ENCODE measurements at places on chromosomes 3 and 15.

DNA sequence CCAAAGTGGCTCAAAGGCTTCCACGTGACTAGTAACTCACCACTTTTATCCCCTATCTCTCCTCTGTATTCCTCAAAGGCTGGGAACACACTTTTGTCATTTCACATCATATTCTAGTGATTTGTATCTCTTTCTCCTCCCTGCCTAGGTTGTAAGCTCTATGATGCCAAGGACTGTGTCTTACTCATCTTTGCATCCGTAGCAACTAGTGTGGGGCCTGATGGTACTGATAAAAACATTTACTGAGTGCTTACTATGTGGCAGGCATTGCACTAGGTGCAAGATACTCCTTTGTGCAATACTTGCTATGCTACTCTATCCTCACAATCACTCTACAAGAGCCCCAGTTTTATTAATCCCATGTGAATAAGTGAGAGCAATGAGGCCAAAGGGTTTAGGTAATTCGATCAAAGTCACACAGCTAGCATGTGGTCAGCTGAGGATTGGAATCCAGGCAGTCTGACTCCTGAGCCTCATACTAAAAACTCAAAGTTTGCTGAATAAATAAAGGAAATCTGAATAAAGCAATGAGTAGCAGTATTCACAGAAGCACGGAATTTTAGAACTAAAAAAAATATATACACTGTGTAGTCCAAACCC is 342.6 kb upstream of the ICE2 start:
- no peak for DNase-seq

DNA sequence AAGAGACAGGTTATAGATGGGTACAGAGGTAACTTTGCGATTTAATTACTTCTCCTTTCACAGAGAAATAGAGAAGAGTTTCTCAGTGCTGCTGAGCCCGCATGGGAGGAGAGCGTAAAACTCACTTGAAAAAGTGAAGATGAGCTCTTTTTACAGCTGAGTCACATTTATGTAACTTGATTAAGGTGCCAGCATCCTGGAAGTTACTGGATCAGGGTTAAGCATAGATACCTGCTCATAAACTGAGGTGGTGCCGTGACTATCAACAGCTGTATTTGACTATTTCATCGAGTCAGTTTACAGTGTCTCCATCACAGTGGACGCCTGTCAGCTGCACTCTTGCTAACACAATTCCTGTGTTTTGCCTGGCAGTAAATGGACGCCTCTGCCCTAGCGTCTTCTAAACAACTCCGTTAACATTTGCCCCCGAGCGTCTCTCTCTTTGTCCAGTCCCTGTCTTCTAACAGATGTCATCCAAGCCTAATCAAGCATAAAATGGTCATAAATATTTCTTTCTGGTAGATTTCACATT is 414.6 kb downstream of the FOXP1 start:
- no peak for DNase-seq

- DNase-seq, result no peak
These were observed 67.6 kb upstream of the NTRK3 start for GRCh38 chr15:88323976-88324740.

DNA sequence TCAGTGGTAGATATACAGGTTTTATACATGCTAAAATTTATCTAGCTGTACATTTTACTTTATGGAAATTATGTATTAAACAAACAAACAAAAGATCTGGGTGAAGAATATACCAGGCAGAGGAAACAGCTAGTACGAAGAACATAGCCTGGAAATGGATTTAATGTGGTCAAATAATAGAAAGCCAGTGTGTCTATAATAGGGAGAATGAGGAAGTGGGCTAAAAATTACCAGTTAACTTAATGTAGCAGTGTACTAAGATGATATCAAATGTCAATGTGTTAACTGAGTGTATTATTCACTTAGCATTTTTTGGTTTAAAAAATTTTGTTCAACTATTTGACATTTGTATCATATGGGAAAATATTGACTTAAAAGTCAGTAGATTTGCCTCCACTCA is 22.8 kb upstream of the SLC15A2 start:
- DNase-seq, result no peak

Data from coronary artery (tissue), 2 donors.